Iris pigment epithelial cell (primary cell): ENCODE measurements at places on chromosomes 2 and 18.

DNA sequence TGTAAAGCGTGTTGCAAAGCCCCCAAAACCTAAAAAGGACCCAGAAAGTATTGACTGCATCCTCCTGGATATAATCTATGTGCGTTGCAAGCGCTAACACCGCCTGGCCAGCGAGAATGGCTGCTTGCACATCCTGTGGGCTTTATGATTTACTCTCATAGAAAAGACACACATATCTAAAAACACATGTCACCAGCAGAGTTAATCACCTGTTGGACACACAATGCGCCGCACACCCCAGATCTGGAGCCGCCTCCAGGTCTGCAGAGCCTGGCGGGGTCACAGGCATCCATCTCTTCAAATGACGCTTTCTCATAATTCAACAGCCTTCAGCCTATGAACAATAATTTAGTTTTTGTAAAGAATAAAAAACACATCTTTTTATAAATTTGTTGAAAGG lies 186.5 kb downstream of the RTP5 start:
- DNase-seq = no peak

GRCh38 chr2:47311764-47312490 lies 91.0 kb upstream of the MSH2 start:
- DNase-seq = no peak

GRCh38 chr2:24892928-24893327 lies 27.1 kb downstream of the ADCY3 start:
- peak; percentile 82 for DNase-seq

DNA sequence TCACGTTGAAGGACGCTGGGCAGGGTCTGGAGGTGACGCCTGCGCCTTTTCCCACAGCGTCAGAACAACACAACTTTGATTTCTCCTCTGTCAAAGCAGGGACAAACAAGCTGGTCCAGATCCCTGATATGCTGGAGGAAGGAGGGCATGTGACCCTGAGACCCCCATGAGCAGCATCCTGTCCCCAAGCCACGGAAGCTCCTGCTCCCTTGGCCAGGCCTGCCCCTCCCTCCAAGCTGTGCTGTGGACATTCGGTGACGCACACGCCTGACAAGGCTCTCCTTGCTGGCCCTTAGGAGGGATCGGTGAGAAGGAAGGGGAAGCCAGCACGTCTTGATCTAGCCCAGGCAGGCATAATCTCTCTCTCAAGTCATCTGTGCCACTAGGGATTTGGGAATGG lies 11.3 kb downstream of the MLPH start:
- DNase-seq = no peak

GRCh38 chr18:59719544-59720181 lies 22.4 kb upstream of the CCBE1 start:
- peak; percentile 71 for DNase-seq
